ENCODE measurements at places on chromosomes 2 and 18. TPM values are rescaled to one million over a fixed set of nuclear protein-coding genes. Genes with fewer than 3 reads are reported as not detected.

DNA sequence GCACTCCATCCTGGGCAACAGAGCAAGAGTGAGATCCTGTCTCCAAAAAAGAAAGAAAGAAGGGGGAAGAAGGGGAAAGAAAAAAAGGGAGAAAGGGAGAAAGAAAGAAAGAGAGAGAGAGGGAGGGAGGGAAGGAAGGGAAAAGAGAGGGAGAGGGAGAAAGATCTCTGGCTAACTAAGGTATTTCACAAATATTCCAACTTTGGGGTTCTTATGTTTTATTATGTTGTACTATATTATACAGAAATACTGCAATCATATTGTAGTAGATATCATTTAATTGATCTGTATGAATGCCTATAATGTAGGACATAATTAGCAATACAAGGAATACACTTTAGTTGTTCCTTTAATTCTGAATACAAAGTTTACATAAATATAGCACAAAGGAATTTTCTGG is 70.1 kb upstream of the STAM2 start:
- no peak overlapping the region for H3K4me3 ChIP-seq
- no peak for DNase-seq
- H3K27ac ChIP-seq, result no peak overlapping the region
- H3K27me3 ChIP-seq, result 0 out of 2 replicates have a peak, but pooled peaks cover 1% of the 10 kb centered on the region
- H3K36me3 ChIP-seq, result no peaks in the 10 kb centered on the region

The APLF gene
- 1.2 TPM for polyA plus RNA-seq

The GALNT5 gene
- 28.9 TPM for polyA plus RNA-seq

The RESP18 gene
- polyA plus RNA-seq, result not detected

The ALPP gene
- polyA plus RNA-seq, result not detected
